Stimulated activated CD8-positive, alpha-beta memory T cell treated with anti-CD3 and anti-CD28 coated beads, Interleukin-4, amount 100 ng/mL, for 1 hour (primary cell): ENCODE measurements at places on chromosomes 2 and 18.

DNA sequence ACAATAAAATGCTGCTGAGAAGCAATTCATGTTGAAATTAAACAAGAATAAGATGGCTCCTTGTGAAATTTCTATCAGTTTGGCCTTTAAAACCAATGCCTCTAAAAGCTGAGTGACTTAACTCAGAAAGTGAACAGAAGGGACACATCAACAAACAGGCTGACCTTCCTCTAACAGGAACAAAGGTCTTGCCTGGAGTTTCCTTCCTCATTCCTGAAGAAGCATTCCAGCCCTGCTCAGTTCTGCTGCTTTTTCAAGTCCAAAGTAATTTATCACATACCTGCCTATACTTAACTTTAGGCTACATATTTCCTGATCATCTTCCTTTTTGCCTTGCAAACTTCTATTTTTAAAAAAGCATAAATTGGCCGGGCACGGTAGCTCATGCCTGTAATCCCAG is 14.1 kb downstream of the PTRHD1 start:
- no peak for DNase-seq

DNA sequence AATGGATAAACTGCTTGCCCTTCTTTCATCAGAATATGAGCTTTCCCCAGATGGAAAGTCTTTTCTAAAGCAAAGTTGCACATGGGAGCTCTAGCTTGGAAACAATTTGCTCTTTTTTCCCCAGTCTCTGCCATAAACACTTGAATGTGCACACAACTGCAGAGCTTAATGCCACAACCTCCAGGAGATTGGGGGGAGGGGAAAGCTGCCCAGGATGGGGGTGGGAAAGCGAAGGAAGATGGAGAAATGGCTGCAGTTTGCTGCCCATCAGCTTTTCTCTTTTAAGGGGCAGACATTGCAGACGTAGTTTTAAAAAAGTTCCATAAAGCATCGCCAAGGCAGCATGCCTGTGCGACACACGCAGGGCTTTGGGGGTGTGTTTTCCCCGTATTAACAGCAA is 1.5 kb downstream of the ACKR3 start:
- DNase-seq, result no peak

DNA sequence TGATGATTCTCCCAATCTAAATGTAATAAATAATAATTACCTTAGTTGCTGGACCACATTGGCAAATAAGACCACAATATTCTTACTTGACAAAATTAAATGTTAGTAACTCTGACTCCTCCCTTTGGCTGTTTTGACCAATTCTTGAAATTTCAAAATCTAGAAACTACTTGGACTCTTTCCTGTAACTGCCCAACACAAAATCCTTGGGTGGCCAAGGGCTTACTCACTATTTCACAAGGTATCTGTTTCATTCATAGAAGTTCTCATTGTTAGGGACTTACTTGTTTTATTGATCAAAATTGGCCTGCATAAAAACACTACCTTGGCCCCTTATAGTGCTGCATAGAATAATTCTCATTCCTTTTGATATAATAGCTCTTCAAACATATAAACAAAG is 19.4 kb downstream of the CDH20 start:
- DNase-seq, result no peak

- no peak for DNase-seq
Measured at GRCh38 chr2:154307007-154307406, 391.5 kb upstream of the KCNJ3 start.

DNA sequence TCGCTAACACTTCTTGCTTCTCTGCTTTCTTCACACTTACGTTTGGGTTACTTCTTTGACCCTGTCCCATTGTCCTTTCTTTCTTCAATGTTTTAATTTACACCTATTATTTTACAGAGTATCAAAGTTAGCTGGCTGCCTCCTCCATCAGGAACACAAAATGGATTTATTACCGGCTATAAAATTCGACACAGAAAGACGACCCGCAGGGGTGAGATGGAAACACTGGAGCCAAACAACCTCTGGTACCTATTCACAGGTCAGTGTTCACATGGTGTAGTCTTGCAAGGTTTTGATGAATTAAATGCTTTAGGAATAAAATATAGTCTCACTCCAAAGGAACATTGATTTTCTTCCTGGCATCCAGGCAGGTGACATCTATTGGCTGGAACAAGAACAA is 919.0 kb downstream of the MBD2 start:
- no peak for DNase-seq

- DNase-seq, result no peak
Measured at GRCh38 chr2:55949613-55950012, 26.0 kb upstream of the EFEMP1 start.
